ENCODE measurements at places on chromosomes 7 and 10.

DNA sequence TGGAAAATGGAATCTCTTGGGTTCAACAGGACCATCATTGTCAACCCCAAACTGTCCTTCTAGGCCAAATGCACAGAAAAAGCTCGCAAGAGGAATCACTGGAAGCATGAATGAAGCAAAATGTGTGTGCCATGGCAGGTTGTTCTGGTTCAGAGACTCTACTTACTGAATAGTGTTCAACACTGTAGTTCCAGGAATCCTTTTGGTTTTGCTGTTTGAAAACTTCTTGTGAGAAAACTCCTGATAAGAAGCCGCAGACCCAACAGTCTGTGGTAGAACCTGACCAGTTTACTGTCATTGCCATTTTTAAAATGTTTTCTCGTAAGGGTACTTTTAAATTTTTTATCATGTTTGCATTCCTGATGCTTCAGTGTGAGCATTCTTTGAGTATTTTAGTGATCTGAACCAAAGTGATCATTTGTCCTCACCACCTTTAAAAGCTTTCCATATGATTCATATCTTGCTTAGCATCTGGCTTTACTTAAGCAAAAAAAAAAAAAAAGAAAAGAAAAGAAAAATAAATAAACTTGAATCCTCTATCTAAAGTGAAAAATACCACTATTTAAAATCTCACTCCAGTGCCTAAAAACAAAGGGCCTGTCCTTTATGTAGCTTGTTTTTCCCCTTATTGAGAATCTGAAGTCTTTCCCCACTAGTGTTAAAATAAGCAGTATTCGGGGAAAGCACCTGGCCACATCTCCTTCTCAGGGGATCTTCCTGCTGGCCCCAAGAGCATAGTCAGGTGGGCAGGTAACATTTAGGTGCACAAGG, 92.4 kb downstream of the WNT2 start:
- DNase-seq: no peak

GRCh38 chr7:94297397-94297838, 97.3 kb upstream of the COL1A2 start:
- DNase-seq: no peak

- DNase-seq: no peak
Observed at GRCh38 chr10:11720260-11720741, 21.9 kb upstream of the ECHDC3 start.

DNA sequence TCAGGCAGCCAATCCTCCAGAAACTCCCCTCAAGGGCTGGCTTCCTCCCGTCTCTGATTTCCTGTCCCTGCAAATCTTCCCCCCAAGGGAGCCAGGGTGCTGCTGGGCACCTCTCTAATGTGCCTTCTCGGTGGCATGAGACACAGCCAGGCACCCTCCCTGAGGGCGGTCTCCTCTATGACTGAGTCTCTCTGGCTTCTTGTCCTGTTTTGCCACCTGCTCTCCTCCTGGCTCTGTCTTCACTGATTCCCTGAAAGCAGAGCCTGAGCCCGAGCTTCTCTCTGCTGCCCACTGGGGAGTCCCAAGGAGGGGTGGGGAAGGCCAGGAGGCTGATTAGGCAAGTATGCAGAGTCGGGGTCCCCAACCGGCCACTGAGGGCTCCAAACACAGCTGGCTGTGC, 60.4 kb upstream of the INSIG1 start:
- DNase-seq: no peak

- no peak for DNase-seq
Observed at GRCh38 chr7:66687186-66687585, 53.3 kb upstream of the RABGEF1 start.

DNA sequence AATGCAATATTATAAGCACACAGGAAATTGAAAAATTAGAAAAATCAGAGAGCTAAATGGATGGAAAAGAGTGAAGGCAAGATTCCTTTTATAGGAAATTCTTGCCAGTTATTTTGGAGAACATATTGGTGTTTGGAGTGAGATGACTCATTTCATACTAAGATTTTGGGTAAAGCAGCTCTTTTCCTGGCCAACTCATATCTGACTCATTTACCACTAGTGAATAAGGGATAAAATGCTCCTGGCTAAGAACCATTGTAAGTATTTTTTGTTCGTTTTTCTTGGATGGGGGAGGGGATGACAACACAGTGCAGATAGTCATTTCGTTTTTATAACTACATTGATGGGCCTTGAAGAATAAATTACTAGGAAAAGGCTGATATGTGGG, 139.3 kb downstream of the TWIST1 start:
- no peak for DNase-seq

DNA sequence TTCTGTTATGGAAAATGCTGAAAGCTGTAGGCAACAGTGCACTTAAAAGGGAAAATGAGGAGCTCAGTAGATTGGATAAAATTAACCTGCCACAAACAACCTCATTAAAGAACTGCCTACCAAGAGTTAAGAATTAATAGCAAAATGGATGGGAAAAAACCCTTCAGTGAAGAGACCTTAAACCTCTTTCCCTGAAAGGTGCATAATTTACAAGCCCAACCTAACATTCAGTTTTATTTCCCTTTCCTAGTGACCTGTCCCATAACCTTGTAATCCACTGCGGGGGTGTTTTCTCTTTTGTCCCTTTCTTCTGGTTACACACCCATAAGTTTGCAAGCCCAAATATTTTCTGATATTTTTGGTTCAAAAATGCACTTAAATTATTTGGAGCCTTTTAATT, 21.9 kb downstream of the SKIDA1 start:
- DNase-seq: no peak

DNA sequence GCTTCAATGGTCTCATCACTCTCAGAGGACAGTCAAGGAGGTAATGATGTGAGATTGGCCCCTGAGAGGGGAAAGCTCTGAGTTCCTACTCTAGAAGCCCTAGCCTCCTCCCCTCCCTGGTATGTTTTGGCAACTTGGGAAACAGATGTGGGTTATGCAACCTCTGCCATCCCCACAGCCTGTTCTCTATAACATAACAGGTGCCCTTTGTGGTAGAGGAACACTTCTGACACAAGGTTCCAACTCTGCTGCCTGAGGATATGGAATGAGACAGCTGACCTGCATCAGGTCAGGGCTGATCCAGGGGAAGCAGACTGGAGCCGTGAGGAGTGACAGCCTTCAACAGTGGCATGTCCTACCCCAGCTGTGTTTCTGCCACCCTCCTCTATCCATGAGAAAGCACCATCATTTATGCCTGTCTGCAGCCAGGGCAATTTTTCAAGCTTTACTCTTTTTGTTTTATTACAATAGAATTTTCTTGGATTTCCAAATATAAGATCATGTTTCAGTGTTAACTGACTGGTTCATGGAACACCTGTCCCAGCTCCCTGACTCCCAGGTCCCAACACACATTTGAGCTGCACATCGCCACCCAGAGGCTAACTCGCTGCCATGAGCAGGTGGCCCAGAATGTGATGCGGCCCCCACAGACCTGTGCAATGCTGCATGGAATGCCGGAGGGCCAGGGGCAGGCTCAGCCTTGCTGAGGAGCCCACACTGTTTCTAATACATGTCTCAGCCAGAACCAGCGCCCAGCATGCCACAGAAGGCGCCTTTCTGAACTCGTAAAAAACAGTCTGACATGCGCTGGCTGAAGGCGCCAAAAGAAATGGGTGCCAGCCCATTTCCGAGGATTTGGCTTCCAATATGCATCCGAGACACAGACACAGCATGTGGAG, 124.8 kb upstream of the CHST15 start:
- no peak for DNase-seq

- no peak for DNase-seq
Observed at GRCh38 chr10:89114846-89115625, 92.1 kb downstream of the CH25H start.

DNA sequence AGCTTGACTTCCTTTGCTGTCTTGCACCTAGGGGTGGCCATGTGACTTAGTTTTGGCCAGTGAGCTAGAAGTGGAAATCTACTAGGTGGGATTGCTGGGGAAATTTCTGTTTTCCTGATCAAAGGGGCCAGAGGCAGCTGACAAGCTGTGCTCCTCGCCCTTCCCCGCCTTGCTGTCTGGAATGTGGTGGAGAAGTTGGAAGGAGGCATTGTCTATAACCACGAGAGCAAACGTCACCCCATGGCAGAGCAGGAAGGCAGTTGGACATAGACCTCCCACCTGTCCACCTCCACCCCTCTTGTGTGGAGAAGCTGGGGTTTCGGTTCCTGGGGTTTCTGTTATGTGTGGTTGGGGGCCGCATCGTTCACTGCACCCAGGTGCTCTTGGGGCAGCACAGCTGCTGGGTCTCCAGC, 7.3 kb downstream of the SFRP5 start:
- DNase-seq: no peak

DNA sequence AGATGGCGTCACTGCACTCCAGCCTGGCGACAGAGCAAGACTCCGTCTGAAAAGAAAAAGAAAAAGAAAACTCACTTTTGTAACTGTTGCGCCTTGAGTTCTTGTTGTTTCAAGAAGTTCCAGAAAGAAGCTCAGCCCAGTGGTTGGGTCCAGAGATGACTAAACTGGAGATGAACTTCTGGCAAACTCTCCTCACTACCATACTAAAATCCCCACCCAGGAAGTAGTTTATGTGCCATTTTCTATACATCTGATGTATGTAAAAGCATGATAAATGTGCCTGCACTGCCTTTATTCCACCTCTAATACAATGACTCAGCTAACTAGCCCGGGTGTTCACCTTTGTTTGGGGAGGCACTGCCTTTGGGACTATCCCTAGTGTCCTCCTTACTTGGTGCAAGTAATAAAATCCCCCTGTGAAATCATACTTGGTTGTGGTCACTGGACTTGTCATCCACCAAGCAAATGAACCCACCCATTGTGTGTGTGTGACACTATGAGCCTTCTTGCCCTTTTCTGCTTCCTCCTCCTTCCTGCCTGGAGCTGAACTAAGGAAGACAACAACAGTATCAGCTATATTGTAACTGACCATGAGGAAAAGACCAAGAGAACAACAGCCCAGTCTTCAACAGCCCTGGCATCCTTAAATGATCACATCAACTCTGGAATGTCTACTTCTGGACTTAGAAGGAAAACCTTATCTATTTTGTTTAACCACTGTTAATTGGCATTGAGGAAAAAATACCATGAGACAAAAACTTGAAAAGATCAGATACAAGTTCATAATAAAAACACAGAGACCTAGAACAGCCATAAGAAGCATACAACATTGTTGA, 33.6 kb downstream of the JMJD1C start:
- no peak for DNase-seq

GRCh38 chr10:128537834-128538330, 411.7 kb upstream of the MKI67 start:
- no peak for DNase-seq

DNA sequence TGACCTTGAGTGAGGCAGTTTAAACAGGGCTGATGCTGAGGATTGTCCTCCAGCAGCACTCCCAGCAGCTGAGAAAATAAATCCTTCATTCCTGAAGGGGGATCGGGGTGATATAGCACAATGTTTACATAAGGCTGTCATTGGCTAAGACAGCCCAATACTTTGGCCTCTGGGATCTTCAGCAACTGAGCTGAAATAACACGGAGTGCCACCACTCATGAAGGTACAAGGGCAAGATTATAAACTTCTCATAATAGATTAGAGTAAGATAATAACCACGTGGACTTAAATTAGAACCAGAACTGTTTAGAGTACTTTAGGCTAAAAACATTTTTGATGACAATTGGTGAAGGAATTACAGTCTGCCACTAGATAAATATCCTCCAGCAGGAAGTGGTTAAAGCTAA, 70.0 kb upstream of the PAPSS2 start:
- DNase-seq: no peak

- no peak for DNase-seq
Observed at GRCh38 chr10:114681542-114681941, 23.5 kb upstream of the ABLIM1 start.

DNA sequence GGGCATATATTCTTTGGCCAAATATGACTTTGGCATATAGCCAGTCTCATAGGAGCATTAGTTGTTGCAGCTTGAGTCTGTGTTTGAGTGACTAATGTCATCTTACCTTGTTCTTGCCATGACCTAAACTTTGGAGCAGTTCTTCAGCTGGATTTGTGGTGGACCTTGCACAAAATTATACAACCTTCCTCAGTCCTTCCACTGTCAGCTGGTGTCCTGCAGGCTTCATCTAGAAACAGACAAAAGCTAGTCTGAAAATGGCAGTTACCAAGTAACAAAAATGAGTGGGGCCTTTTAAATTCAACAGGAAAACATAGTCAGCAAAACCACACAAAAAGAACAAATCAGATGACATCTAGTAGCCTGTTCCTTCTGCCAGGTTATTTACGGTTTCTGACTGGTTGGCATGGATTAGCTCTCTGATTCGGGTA, 59.5 kb upstream of the HECTD2 start:
- DNase-seq: no peak

DNA sequence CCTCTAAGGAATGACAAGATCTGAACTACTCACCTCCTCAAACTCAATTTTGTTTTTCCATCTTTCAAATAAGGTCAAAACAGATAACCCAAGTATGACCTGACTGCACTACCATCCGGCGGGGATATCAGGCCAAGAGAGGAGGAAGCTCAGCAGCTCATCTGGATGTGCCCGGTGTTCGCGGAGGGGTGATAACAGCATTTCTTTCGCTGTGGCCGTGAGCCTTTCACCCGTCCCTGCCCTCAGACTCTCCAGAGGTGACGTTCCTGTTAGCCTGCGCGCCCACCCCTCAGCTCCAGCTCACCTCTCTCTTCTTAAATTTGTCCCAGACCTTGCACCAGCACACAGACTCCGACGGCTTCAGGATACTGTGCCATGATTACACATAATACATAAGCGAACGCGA, 526 bp downstream of the ZNF248 start:
- no peak for DNase-seq

DNA sequence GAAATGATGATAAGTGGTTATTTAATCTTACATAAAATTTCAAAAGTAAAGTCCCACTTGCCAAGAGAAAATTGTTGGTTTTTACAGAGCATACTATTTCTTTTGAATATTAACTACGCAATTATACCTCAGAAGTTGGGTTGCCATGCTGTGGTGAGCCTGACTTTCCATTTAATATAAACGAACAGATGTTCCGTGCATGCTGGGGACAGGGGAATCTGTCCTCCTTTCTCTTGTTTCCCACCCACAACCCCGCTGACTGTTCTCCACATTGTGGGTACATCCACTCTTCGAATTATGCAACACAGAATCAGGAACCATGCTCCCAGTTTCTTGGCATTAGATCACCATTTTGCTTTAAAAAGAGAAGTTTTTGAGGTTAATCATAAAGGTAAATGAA, 29.2 kb upstream of the RTKN2 start:
- DNase-seq: no peak

DNA sequence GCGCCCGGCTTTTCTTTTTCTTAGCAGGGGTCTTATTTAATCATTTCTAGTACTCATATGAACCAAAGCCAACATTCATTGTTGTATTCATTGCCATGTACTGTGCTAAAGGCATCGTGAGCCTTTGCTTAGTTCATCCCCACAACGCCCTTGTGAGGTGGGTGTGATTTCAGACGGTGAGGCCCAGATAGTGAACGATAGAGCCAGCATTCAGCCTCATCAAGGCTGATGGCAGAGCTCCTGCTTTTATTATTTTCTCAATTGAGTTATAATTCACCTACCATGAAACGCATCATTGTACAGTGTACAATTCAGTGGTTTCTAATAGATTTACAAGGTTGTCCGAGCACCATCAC, 50.1 kb downstream of the HK1 start:
- no peak for DNase-seq

- no peak for DNase-seq
Observed at GRCh38 chr7:77561352-77561751, 24.3 kb downstream of the PTPN12 start.

GRCh38 chr7:38795593-38795992, 113.4 kb downstream of the VPS41 start:
- no peak for DNase-seq
